ENCODE measurements at places on chromosomes 5 and 9.

DNA sequence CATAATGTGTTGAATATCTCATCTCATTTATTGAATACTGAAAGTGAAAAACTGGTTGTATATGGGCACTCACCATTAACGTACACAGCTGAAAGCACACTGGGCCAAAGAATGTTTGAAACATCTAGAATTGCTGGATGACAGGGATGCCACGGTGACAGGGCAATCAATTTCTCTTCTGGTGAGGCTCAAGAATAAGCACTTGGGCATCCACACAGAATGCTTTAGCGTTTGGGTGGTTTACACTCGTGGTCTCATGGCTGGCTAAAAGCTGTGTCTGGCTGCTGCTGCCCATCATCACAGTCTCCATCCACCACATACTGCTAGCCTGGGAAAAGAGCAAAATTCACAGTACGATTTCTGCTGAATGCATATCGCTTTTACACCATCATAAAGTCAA is 30.7 kb upstream of the IL31RA start:
- DNase-seq, result no peak

- no peak for DNase-seq
These were observed 547.2 kb downstream of the LRRC70 start for GRCh38 chr5:63125862-63126261.

GRCh38 chr5:27062451-27062850 is 24.1 kb upstream of the CDH9 start:
- no peak for DNase-seq

GRCh38 chr5:35651002-35651756 is 33.5 kb downstream of the SPEF2 start:
- DNase-seq, result peak; percentile 36

GRCh38 chr9:131470581-131470991 is 32.1 kb upstream of the POMT1 start:
- DNase-seq, result no peak

- no peak for DNase-seq
These were observed 93.5 kb downstream of the JMY start for GRCh38 chr5:79329453-79329852.

Data from stimulated activated effector memory CD8-positive, alpha-beta T cell treated with anti-CD3 and anti-CD28 coated beads, Interleukin-12 subunit alpha, Interleukin-12 subunit beta, amount 100 ng/mL, for 72 hours (primary cell).